ENCODE measurements at places on chromosomes 11 and 22.

GRCh38 chr11:11239959-11240358 lies 113.1 kb downstream of the CSNK2A3 start:
- DNase-seq, result no peak

DNA sequence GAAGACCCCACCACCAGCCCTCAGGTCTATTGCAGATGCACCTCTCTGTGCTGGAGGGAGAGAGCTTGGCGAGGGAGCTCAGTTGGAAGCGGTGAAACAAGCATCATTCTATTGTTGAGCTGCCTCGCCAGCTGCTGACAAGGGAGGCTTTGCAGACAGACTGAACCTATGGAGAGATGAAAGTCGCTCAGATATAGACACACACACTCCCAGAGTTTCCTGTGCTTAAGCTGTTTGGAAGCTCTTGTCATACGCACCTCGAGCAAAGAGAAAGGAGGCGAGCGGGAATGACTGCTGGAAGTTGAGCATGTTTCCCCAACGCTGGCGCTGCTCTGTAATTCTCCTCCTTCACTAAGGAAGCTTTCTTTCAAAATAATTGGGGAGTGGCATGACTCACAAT lies 126.1 kb downstream of the TRIM29 start:
- no peak for DNase-seq

DNA sequence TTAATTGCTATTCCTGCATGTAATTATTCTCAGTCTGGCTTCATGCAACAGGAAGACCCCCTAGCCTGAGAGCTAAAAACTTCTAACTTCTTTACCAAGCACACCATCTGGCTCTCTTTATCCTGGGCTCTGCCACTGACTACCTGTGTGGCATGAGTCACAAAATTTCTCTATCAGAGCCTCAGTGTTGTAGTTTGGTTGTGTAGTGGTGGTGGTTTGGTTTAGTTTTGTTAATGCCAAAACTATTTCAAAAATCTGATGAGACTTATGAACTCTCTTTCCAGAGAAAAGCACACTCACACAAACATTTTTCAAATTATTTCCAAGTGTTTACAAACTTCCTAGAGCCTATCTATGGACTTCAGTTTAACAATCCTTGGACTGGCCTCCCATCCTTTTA lies 7.5 kb upstream of the IL17RA start:
- DNase-seq, result peak; percentile 66

- no peak for DNase-seq
Observed at GRCh38 chr22:23032658-23033057, 37.7 kb upstream of the GNAZ start.

DNA sequence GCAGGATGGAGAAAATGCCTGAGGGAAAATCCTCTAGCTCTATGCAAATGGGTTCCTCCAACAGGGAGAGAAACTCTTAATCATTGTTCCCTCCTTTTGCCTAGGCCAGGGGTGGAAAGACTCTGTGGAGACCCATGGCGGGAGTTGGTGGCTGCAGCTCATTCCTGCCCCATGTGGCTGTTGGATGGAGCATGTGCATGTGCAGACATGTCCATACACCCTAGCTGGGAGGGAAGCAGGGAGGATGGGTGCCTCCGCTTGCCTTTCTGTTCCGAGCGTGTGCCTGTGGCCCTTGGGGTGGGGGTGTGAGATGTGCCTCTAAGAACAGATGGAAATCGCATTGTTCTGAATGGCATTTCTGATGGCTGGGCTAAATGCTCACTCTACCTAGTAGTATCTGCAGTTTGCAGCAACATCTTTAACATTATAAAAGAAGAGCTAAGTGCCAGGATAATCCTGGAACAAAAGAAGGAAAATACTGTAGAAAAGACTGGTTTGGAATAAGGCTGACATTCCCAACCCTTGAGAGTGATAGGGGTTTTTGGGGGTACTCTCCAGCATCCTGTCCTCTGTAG lies 31.7 kb downstream of the METTL15 start:
- no peak for DNase-seq

Measured in Daoy (cell line).